ENCODE measurements at places on chromosomes 13 and 19.

DNA sequence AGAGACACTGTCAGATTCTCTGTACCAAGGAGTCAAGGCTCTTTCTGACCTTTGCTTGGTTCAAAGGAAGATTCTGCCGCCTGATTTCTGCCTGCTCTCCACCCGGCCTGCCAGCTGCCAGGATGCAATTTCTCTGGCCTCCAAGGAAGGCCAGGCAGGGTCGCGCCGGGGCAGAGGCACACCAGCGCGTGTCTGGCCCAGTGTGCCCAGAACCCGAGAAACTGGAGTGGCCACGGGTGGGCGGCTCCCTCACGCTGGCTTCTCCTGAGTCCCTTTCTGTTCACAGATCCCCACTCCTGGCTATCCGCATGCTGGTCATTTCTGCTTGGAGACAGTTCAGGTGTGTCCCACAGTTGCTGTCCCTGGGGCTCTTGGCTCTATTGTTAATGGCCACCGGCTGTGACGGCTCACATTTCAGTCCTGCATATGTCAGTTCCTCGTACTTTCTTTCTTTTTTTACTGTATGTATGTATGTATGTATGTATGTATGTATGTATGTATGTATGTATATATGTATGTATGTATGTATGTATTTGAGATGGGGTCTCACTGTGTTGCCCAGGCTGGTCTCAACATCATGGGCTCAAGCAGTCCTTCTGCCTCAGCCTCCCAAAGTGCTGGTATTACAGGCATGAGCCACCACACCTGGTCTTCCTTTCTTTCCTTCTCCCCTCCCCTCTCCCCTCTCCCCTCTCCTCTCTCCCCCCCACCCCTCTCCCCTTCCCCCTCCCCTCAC lies 16.9 kb downstream of the TMPRSS9 start:
- no peak for DNase-seq

- peak; percentile 33 for DNase-seq
These were observed 148.3 kb downstream of the PDS5B start for GRCh38 chr13:32734511-32734910.

GRCh38 chr19:35783469-35784434 lies 8.4 kb downstream of the ARHGAP33 start:
- DNase-seq: no peak

GRCh38 chr13:52009946-52010345 lies 1.3 kb downstream of the ATP7B start:
- DNase-seq: no peak

- DNase-seq: no peak
These were observed 4.8 kb downstream of the MEGF8 start for GRCh38 chr19:42330241-42330711.

GRCh38 chr13:107370015-107370785 lies 802.3 kb upstream of the ARGLU1 start:
- DNase-seq: no peak

- DNase-seq: no peak
These were observed 345.2 kb downstream of the ZNF536 start for GRCh38 chr19:30717381-30717780.

- peak; percentile 58 for DNase-seq
These were observed 2.4 kb downstream of the PPP1R13L start for GRCh38 chr19:45402298-45403061.

- no peak for DNase-seq
These were observed 3.2 kb downstream of the KLK2 start for GRCh38 chr19:50876456-50876855.

DNA sequence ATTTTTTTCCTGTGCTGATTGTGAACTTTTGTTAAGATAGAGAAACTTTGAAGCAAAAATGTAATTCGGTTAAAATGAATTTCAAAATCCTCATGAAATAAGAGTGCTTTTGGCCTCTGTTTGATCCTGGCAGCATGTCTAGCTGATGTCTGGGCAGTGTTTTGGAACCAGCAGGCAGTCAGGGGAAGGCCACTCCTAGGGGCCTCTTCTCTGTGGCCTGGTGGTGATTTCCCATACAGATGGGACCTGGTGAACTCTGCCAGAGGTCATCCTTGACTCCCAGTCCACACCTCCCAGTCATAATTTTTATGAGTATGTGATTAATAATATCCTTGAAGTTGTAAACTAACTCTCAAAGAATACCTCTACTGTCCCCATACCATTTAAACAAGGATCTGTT lies 226.6 kb downstream of the PCCA start:
- no peak for DNase-seq

DNA sequence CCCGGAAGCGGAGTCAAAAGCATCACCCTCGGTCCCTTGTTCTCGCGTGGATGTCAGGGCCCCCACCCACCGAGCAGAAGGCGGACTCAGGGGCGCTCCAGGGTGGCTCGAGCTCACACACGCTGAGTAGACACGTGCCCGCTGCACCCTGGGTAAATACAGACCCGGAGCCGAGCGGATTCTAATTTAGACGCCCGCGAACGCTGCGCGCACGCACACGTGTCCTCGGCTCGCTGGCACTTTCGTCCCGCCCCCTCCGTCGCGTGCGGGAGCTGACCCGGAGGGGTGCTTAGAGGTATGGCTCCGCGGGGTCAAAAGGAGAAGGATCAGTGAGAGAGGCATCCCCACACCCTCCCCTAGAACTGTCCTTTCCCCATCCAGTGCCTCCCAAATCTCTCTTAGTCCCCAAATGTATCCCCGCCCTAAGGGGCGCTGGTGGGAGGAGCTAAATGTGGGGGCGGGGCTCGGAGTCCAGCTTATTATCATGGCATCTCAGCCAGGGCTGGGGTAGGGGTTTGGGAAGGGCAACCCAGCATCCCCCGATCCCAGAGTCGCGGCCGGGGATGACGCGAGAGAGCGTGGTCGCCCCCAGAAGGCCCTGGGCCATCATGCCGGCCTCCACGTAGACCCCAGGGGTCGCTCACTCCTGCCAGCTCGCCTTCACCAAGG lies 451 bp upstream of the ICAM5 start:
- DNase-seq: peak; percentile 83

DNA sequence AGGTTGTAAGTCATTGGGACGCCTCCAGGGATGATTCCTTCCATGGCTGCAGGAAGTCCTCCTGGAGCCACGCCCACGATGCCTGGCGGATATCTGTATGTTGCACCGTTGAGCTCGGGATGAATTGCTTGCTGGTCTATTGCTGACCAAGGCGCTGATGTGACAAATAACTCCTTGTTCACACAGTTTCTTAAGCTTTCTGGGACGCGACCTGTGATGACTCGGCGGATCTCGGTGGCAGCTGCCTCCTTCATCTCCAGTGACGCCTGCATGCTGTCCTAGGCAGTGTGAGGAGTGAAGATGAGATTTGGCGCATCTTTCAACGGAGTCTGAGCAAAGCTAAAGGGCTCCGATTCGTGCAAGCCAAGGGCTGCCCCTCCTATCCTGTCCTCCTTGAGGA lies 7.6 kb upstream of the ZNF566 start:
- DNase-seq: no peak

- no peak for DNase-seq
These were observed 66.5 kb upstream of the USPL1 start for GRCh38 chr13:30551189-30551588.

DNA sequence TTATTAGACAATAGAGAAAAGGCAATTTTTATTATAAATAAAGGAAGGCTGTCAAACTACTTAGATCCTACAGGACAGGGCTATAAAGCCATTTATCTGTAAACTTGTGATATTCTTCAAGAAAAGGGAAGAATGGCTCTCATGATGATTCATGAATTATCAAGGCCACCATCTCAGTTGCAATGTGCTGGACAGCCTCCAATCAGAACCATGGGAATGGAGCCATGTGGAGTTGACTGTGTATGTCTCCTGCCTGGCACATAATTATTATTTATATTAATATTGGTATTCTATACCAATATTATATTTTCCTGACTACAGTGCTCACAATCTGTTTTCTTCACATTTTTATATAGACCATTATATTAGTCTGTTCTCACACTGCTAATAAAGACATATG lies 560.5 kb upstream of the MIR17HG start:
- no peak for DNase-seq

GRCh38 chr13:44692173-44692713 lies 116.1 kb upstream of the TSC22D1 start:
- no peak for DNase-seq

- DNase-seq: no peak
These were observed 862.6 kb downstream of the EFNB2 start for GRCh38 chr13:105672881-105673280.

GRCh38 chr13:24662195-24663088 lies 17.8 kb upstream of the ATP12A start:
- DNase-seq: no peak

- DNase-seq: no peak
These were observed 33.0 kb downstream of the GPX4 start for GRCh38 chr19:1136621-1137317.

GRCh38 chr13:104057861-104058260 lies 991.6 kb upstream of the SLC10A2 start:
- DNase-seq: no peak
